ENCODE measurements at places on chromosomes 2 and 18.

DNA sequence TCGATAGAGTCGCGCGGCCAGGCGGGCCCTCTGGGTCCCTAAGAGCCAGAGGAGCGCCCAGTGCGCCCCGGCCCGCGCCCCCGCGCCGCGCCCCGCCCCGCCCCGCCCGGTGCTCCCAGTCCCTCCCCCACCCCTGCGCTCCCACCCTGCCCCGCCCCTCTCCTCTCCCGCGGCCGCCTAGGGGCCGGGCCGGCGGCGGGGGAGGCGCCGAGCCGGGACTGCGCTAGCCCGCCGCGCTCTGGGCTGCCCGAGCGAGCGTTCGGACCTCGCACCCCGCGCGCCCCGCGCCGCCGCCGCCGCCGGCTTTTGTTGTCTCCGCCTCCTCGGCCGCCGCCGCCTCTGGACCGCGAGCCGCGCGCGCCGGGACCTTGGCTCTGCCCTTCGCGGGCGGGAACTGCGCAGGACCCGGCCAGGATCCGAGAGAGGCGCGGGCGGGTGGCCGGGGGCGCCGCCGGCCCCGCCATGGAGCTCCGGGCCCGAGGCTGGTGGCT lies at the start of gene GPC1:
Gene GPC1 (plus strand): TSS at position 207 of the 491 bp plus-strand sequence. CDS start 256 bp downstream, at position 463.
- peak; percentile 45 for DNase-seq

GRCh38 chr18:54696616-54697293 lies 105.7 kb downstream of the DYNAP start:
- no peak for DNase-seq

GRCh38 chr2:37190290-37190689 lies 1.8 kb upstream of the SULT6B1 start:
- no peak for DNase-seq

GRCh38 chr2:236092714-236093113 lies 75.5 kb downstream of the GBX2 start:
- no peak for DNase-seq

DNA sequence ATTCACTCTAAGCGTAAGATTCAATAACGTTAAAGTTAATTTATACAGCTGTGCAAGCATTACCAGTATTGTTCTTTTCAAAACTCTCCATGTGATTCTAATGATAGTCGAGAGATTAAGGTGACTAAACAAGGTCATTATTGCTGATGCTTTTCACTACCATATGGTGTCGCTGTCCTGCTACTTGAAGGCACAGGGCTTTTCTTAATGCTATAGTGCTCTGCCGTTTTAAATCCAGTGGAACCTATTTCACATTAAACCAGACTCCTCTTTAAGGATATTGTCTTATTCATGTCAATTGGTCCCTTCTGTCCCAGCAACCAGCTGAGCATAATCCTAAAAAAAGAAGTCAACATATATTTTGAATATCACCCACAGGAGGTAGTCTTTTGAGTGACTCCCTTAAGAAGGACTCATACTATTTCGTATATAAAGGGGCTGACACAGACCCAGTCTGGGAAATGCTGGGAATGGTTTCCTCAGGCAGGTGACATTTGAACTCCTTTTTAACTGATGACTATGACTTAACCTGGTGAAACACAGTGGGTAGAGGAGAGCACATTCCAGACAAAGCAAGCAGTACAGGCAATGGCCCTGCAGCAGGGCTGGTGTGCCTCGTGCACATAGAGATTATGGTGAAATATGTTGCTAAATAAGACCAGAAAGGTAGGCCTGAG lies 53.9 kb upstream of the CYTIP start:
- peak; percentile 13 for DNase-seq

GRCh38 chr2:195632856-195633572 lies 24.0 kb upstream of the SLC39A10 start:
- DNase-seq = no peak

GRCh38 chr2:235595422-235596010 lies 101.7 kb downstream of the AGAP1 start:
- peak; percentile 47 for DNase-seq

DNA sequence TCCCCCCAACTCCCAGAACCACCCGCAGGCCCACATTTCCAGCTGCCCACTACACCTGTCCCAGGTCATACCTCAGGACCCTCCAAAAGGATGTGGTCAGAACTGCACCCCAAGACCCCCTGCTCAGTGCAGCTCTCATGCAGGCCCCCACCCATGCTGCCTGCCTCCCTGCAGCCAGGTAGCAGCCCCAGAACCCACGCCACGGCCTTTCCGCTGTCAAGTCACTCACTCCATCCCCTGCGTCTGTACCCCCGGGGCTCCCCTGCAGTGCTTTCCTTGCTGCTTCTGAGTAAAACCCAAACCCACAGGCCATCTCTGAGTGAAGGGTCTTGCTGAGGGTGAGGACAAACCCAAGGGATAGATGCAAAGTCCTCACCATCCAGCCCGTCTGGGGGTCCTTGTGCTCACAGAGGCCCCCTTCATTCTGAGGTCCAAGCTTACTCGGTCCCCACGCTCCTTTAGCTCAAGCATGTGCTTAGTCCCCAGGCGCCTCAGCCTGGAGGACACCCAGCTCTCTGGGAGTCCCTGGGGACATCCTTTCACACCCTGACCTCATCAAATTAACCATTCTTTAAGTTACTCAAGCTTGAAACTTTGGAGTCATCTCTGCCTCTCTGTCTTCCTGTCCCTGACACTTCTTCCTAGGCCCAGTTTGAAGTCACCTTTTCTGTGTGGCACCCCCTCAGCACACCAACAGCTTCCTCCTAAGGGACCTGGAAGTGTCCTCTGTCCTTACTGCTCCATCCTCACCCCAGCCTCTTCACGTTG lies 130.1 kb downstream of the SMAD7 start:
- DNase-seq = no peak

DNA sequence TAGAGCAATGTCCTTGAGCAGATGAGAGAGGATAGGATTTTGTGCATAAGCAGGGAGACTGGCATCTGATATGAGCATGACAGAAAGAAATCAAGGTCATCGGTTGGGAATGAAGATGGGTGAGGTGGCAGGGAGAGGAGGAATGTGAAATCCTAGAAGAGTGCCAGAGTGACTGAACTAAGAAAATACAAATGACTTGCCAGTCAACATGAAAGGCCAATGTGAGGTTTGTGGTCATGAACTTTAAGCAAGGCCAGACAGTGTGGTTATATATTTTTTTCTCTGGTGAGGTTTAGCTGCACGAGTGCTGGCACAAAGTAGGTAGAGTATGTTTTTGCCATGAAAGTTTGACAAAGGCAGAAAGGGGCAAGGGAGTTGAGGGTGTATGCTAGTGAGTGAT lies 21.2 kb downstream of the QPCT start:
- DNase-seq = no peak

DNA sequence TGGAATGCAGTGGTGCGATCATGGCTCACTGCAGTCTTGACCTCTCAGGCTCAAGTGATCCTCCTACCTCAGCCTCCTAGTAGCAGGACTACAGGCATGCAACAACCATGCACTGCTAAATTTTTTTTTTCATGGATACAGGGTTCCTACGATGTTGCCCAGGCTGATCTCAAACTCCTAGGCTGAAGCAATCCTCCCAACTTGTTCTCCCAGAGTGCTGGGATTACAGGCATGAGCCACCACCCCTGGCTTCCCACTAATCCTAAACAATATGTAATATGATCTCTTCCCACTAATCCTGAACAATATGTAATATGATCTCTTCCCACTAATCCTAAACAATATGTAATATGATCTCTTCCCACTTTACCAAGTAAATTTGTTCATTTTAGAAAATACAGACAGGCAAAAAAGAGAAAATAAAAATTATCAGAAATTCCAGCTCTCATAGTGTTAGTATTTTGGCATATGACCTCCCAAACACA lies 33.7 kb upstream of the C18orf32 start:
- DNase-seq = no peak

GRCh38 chr2:215949991-215950404 lies 63.4 kb downstream of the MREG start:
- DNase-seq = peak; percentile 36

Data from HCT116 (cell line).